MCF 10A (cell line): ENCODE measurements at places on chromosomes 7 and 10.

- no peak for DNase-seq
Measured at GRCh38 chr10:78457804-78458482, 424.3 kb downstream of the RPS24 start.

GRCh38 chr7:29237489-29237888 lies 42.9 kb downstream of the CHN2 start:
- DNase-seq, result peak; percentile 28

- DNase-seq, result peak; percentile 78
Measured at GRCh38 chr10:68594405-68594804, 34.3 kb downstream of the TET1 start.

GRCh38 chr10:118835682-118836326 lies 81.0 kb upstream of the CACUL1 start:
- DNase-seq, result peak; percentile 99

GRCh38 chr10:78876449-78876848 lies 192.3 kb upstream of the ZMIZ1 start:
- DNase-seq, result no peak

- peak; percentile 34 for DNase-seq
Measured at GRCh38 chr7:43655584-43655983, 72.7 kb downstream of the STK17A start.
